ENCODE measurements at places on chromosomes 5 and 9.
A peak's percentile ranks its signal among the peaks of the same experiment; 100 is the strongest.

GRCh38 chr5:138874771-138875551 lies at the start of gene LRRTM2:
Gene LRRTM2, minus strand, starts transcription at chr5:138875335. Its CDS starts 424 bp downstream, at chr5:138874911.
- DNase-seq, result no peak

GRCh38 chr5:83472508-83473345 lies 1.2 kb downstream of the VCAN start:
- no peak for DNase-seq

DNA sequence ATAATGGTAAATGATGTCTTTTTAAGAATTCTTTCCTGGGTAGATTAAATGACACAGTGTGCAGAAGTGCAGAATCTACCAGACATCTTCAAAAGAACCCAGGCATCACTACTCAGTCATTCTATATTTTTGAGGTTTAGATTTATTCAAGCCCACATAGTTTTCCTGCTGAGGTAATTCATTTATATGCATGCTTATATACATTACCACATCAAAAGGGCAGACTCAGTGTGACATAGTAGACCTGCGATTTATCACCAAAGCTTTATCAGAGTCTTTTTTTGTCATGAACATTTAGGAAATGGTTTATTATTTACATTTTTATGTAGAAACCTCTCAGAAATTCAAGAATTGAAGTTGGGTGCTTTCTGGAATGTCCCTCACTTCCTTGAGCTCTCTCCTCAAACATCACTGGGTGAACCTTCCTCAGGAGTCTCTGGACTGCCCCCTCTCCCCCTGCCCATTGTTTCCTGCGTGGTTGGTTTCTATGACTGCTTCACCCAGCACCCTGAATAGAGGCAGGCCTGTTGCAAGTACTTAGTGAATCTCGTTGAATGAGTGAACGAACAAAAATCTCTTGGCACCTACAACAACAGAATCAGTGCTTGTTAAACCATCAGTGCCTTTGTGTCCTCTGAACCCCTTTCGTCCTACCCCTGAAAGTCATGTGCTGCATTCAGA lies 42.5 kb downstream of the ADAMTS16 start:
- no peak for DNase-seq

- DNase-seq, result no peak
These were observed 18.0 kb downstream of the ITGA2 start for GRCh38 chr5:53006911-53007890.

- DNase-seq, result peak; percentile 13
These were observed 68.7 kb downstream of the ACTL7B start for GRCh38 chr9:108786901-108787689.

DNA sequence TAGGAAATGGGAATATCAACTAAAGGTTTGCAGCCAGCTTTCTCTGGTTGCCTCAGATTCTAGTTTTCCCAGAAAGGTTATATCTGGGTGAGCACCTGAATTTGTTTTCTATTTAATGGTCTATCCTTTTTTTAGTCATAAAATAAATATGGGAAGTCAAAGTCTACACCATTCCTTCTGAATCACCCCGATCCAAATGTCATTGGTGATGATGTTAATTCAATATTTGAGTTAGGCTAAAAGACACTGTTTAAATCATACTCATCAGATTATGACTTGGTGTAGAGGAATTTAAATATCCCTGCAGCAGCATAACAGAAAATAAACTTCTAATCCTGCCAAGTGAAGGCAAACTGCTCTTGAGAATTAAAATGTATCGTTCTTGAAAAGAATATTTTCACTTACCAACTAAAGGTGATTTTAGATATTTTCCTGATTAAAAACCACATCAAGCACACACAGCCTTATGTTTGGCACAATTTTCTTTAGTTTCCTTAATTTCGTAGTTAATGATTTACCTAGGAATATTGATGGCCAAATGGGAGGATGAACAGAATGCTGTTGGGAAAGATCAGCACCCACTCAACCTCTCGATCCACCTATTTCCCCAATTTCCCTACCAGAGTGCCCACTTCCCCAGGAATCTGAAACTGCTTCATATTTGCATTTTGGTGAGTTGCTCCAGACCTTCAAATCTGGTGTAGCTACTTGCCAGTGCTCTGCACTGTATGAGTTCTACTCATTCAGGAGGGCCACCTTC lies 103.1 kb upstream of the TSLP start:
- no peak for DNase-seq

DNA sequence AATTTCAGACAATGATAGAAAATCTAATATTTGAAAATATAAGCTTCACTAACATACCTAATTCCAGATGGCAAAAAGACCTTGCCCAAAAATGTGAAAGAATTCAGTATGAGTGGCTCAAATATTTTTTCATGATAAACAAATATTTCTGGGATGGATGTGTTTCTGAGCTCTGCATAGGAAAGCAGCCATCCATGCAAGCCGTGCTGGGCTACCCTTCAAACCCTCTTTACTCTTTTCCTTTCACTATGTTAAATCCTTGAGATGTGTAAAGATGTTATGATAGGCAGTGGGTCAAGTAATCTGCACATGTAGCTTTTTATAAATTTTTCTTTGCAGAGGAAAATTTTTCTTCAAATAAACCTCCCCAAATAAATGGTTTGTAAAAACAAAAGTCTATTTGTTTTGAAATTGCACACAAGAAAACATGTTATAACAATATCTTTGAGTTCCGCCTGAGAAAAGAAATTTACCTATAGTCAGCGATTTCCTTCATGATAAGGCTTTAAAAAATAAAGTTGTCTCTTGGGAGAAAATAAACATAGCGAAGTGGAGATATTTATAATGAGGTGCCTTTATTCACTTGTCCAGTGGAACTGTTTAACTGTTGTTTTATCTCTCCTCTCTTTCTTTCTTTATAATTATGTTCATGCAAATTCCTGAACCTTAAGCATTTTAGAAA lies 154.3 kb upstream of the PITX1 start:
- no peak for DNase-seq

DNA sequence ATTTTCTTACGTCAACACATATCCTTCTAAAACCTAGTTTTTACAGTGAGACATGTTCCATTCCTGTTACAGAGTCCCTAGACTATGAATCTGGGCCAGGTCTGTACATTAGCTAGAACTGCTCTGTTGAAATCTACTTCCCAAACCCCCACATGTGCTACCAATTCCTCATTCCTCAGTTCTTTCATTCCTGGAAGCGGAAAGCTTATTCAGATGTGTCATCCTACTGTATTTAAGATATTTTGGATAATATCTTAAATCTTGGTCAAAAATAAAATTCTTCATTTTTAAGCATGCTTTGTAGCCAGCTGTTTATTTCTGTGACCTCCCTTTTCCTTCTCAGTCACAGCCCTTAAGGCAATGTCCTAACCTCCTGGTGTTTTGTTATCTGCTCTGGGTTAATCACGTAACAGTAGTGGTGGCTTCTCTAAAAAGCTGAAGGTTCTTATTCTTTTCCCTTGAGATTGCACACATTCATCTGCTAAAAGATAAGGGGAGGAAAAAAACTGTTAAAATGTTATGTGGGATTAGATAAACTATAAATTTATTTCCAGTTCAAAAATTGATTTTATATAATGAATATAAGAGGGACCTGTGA lies 35.6 kb downstream of the GLRX start:
- no peak for DNase-seq

DNA sequence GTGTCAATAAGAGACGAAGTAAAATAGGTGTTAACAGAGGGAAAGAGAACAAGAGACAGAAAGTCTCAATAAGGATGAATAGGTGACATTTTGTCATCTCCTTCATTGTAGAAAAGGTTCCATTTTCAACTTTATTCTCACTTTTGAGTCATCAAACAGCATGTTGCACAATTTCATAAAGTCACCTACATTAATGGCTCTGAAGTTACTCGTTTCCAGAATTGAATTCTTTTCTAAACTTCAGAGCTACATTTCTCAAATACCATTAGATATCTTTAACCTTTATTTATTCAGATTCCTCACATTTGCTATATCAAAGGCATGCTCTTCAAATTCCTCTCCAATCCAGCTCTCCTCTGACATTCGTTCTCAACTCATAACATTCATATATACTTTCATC lies 13.1 kb downstream of the ADAMTS6 start:
- no peak for DNase-seq

GRCh38 chr5:167872791-167873190 lies 418.7 kb upstream of the WWC1 start:
- no peak for DNase-seq

GRCh38 chr9:76537150-76537646 lies 78.2 kb downstream of the GCNT1 start:
- no peak for DNase-seq

Measured in AG09309 (cell line).